ENCODE measurements at places on chromosomes 3 and 15.

DNA sequence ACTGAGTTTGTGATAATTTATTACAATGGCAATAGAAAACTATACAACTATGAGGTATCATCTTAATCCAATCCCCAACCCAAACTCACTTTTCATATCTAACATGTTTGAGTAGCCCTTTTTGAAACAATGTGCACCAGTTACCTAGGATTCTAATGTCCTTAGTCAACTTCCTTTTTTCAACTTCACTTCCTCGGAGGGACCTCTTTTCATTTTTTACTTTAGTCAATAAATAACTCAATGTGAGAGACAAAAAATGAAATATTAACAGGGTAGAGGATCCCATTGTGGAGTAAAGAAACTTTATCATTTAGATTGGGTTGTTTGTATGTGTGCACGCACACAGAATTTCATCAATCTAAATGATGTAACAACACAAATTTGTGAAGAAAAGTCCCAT, 193.6 kb upstream of the LRRC3B start:
- DNase-seq, result no peak

GRCh38 chr3:16200411-16200810, 25.9 kb downstream of the GALNT15 start:
- DNase-seq, result no peak

- DNase-seq, result no peak
These were observed 27.8 kb upstream of the C15orf40 start for GRCh38 chr15:83039206-83039605.

GRCh38 chr3:62011666-62012065, 361.7 kb downstream of the FEZF2 start:
- no peak for DNase-seq

GRCh38 chr3:14324224-14324944, 78.0 kb upstream of the SLC6A6 start:
- DNase-seq, result no peak

GRCh38 chr3:134013280-134013679, 16.4 kb downstream of the SLCO2A1 start:
- DNase-seq, result no peak

All from AML-193 (cell line).